Fibroblast of lung (primary cell): ENCODE measurements at places on chromosomes 6 and 20.

- DNase-seq = no peak
Observed at GRCh38 chr20:42276718-42277602, 658.8 kb upstream of the CHD6 start.

DNA sequence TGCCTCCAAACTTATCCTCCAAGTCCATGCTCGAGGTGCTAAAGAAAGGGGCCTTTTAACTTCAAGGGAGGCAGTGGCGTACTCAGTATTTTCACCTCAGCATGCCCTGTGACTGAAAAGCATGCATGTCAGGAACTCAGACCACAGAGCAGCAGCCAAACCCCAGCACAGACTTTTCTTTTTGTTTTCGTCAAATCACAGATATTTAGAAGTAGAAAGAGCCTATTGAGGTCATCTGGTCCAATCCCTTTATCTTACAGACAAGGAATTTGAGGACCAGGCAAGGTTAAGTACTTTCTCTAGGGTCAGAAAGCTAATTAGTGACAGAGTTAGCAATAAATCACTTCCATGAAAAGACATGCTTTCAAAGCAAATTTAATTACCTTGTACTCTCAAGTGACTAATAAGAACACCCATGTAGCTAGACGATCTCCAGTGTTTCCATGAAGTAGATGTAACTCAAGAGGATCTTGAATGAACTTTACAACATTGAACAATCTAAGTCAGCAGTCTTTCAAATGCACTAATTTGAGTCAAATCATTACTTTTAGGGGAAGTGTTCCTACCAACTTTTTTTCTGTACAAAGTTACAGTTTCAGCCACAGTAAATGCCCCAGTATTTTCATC is 35.9 kb downstream of the MOXD1 start:
- DNase-seq = peak; percentile 87

DNA sequence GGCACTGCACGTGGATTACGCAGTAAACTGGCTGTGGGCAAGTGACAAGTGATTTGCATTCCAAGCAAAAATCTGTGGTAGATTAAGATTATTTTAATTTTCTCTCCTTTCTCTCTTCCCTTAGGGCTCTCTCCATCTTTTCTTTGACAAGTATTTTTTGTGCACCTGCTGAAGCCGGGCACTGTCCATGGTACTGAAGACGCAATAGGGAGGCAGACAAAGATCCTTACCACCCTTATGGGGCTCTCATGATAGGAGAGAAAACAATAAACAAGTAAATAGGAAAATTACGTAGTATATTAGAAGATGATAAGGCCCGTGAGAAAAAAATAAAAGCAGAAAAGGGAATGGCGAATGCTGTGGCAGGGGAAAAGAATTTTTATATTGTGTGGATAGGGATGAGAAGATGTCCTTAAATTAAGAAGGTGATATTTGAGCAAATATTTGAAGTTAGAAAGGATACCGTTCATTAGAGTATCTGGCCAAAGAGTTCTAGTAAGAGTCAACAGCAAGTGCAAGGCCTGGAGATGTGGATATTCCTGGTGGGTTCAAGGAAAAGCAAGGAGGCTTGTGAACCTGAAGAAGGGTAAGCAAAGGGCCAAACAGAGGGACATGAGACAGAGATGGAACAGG is 146.0 kb downstream of the LAMP5 start:
- peak; percentile 4 for DNase-seq

- DNase-seq = no peak
Observed at GRCh38 chr20:1335961-1336698, 7.2 kb upstream of the SDCBP2 start.

DNA sequence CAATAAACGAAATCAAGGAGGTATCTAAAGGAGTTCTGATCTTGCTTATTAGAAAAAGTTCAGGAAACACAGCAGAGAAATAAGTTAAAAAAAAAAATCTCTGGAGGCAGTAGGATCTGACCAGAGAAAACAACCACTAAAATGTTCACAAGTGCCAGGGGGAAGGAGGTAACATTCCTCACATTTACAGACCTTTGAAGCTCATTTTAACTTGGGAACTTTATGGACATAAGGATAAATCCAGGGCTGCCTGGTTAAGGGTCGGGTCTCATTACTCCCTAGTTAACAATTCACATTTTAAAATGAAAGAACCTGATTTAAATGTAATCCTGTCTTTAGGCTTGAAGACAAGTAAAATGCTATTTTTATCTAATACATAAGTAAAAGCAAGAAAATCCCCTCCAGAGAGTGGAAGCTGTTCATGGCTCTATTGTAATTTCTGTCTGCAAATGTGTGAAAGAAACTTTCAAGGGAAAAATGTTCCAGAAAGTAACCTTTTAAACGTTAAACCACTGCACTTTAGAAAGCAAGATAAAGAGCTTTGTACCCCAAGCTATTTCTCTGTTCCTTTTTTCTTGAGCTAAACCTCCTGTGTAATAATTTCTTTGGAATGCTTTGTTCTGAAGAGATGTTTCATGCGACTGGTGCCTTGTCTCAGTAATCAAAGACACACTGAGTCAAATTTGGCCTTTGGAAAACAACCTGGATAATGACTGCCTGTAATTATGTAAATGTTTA is 38.2 kb downstream of the MYLIP start:
- no peak for DNase-seq

GRCh38 chr6:163263196-163263595 is 151.3 kb upstream of the QKI start:
- DNase-seq = peak; percentile 52

DNA sequence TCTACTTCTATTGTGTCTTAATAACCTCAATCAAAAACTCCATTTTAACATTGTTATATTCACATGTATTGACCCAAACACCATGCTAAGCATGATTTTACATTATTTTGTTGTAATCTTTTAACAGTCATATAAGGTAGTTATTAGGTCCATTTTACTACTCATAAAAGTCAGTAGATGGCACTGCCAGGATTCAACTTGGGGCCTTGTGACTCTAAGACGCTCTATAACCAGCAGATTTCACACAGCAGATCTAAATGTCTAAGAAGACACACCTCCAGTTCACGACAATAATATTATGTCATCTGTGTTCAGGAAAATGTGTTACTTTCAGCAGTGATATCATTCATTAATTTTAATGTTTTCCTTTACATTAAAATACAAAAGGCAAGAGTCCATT is 88.0 kb downstream of the FRK start:
- no peak for DNase-seq

GRCh38 chr6:26311012-26311384 is 54.0 kb upstream of the BTN3A2 start:
- DNase-seq = peak; percentile 66

GRCh38 chr6:74577619-74578018 is 628.2 kb downstream of the COL12A1 start:
- peak; percentile 7 for DNase-seq

DNA sequence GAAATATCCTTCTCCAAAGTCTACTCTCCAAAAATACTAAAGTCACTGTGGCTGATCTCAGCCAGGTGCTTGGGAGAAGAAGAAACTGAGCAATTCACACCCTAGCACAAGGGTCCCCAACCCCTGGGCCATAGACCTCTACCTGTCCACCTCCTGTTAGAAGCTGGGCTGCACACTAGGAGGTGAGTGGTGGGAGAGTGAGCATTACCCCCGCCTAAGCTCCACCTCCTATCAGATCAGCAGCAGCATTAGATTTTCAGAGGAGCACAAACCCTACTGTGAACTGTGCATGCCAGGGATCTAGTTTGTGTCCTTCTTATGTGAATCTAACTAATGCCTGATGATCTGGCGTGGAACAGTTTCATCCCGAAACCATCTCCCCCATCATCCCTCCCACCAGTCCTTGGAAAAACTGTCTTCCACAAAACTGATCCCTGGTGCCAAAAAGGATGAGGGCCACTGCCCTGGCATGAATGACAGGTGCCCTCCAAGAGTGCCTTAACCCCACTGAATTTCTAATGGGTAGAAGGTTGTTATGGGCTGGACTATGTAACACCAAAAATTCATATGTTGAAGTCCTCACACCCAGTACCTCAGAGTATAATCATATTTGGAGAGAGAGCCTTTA is 109.2 kb upstream of the CDYL start:
- DNase-seq = no peak

DNA sequence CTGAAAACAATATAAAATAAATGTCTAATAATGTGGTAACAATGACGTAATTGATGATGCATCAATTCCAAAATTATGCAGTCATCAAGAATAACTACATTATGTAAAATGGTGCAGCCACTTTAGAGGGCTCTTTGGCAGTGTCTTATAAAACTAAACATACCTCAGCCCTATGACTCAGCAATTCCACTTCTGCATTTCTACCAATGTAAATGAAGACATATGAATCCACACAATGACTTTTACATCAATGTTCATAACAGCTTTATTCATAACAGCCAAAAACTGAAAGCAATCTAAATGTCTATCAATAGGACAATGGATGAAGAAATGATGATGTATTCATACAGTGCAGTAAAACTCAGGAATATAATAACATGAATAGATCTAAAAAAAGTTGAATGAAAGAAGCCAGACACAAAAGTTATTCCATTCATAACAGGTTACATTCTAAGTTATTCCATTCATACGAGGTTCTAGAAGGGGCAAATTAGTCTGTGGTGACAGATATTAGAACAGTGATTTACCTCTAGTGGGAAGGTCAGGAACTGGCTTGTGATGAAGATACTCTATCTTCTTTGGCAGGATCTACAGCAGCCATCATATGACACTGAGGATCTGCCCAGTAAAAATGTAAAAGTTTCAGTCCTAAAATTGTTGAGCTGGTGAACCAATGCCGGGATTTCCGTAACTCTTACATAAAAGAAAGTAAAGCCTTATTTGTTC is 396.1 kb downstream of the PLCB1 start:
- DNase-seq = peak; percentile 82

- no peak for DNase-seq
Observed at GRCh38 chr6:63014290-63014689, 197.0 kb upstream of the FKBP1C start.

- DNase-seq = no peak
Observed at GRCh38 chr6:46052479-46052878, 36.8 kb upstream of the CLIC5 start.

- DNase-seq = peak; percentile 44
Observed at GRCh38 chr6:39855356-39855995, 63.3 kb downstream of the DAAM2 start.

- DNase-seq = peak; percentile 28
Observed at GRCh38 chr6:16564436-16564835, 196.8 kb downstream of the ATXN1 start.

DNA sequence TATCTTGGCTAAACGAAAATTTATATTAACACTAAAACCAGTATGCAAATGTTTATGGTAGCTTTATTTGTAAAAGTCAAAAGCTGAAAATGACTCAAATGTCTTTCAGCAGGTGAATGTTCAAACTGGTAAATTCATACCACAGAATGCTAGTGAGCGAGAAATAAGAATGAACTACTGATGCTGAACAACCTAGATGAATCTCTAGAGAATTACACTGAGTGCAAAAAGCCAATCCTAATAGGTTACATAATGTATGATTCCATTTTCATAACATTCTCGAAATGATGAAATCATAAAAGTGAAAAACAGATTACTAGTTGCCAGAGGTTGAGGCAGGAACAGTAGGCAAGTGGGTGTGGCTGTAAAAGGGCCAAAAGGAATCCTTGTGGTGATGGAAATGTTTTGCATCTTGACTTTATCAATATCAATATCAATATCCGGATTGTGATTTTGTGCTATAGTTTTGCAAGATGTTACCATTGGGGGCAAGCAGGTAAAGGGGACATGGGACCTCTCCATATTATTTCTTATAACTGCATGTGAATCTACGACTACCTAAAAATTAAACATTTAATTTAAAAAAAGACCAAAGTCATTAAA is 26.1 kb downstream of the ZNF311 start:
- DNase-seq = no peak

GRCh38 chr20:38962928-38963401 is 821 bp downstream of the DHX35 start:
- DNase-seq = no peak

DNA sequence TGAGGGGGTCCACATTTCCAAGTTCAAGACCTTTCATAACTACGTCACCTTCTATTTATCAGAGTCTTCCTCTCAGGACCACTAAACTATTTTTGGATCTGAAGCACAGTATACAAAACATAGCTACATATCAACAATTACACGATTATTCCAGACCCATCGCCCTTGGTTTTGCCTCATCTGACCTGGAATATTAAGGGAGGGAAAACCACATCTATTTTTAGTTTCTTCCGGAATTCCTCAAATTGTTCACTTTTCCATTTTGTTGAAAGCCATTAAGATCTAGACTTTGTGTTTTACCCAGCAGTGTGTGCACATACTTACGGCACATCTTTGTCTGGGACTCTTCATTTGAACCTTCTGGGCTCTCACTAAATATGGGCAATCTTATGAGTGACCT is 12.0 kb upstream of the ADGRF5 start:
- DNase-seq = no peak

DNA sequence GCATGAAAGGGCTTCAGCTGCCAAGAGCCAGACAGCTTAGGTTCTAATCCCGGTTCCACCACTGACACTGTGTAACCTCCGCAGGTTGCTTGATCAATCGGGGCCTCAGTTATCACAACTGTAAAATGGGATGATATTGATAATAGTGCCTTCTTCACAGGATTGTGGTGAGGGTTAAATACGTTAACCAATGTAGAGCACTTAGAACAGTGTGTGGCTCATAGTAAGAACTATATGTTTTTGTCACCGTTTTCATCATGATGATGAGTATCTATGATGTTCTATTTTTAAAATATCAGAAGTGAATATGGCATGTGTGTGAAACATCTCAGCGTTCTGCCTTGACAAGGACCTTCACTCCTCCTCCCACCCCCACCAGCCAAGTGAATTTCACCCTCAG is 10.3 kb upstream of the MAPK13 start:
- DNase-seq = no peak

GRCh38 chr6:40754461-40755045 is 167.4 kb upstream of the LRFN2 start:
- DNase-seq = no peak

DNA sequence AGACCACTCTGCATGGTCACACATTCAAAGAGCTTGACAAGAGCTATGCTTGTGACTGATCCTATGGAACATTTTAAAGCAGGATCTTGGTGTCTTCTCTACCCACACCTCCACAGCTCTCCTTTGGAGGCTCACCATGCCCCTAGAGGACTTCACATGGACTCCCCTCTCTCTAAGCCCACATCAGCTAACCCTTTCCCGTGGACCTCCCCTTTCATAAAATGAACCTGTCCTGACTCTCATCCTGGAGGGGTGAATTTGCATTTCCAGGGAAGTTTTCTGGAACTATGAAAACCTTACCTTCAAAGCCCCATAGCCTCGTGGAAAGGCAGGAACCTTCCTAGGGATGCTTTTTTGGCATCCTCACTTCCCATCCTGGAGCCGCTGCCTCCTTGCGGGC is 184.4 kb upstream of the SUPT3H start:
- DNase-seq = no peak
